ENCODE measurements at places on chromosomes 6 and 20.

DNA sequence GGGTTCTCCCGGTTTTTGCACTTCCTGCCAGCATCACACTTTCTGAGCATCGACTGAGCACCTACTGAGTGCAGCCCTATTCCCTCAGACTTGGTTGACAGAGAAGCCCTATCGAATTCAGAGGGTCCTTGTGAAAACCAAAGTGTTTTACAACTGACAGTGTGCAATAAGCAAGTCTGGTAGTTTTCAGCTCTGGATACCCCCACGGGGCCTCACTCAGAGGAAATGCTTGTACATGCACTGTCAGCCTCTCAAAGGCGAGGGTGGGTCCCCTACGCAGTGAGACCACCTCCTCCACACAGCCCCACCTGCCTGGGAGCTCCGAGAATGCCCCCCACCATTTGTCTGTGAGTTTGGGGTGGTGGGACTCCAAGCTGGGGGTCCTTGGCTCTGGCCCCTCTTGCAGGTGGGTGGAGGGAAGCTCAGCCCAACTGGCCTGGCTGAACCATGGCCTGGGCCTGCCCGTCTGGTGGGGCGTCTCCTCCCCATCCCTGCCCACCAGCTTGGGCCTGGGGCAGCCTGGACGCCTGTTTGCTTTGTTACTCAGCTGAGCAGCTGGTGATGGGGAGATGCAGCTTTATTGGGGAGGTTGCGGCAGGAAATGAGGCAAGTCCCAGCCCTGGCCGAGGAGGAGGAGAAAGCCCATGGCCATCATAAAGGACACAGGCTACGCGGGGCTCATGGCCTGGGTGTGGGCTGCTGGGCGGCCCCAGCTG lies 1.7 kb downstream of the SPDEF start:
- DNase-seq, result no peak

GRCh38 chr6:16067568-16067967 lies 61.3 kb upstream of the MYLIP start:
- no peak for DNase-seq

- DNase-seq, result no peak
Observed at GRCh38 chr20:37711994-37712964, 18.4 kb downstream of the CTNNBL1 start.

DNA sequence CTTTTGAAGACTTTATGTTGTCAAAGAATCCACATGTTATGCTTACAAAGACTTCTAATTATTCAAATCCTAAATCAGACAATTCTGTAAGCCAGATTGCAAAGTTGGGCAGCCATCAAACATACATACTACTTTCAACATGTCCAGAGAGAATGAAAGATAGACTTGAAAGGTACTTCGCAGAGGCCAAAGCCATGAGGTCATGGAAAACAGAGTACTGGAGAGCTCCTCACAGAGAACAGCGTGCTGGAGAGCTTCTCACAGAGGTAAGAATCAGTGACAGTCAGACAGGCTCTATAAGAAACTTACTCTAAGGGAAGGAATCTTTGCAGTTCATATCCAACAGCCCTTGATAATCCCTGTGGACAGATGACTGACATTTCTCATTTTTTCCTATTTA lies 400.2 kb downstream of the GJA1 start:
- no peak for DNase-seq

DNA sequence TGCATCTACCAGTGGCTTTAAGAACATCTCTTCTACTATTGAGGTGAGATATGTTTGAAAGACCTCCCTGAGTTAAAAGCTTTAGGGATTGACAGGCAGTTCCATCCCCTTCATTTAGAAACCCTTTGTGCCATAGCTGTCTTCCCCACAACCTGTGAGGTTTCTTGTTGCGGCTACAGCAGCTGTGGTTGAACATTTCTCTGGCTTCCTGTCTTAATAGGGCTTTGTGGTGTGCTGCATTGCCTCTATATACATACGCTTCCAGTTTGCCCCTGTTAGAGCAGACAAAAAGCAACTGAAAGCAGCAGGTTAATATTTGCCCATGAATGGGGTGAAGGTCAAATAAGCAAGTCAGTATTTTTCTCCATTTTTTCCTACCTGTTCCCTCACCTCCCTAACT lies 210.2 kb downstream of the TMEM200A start:
- no peak for DNase-seq

DNA sequence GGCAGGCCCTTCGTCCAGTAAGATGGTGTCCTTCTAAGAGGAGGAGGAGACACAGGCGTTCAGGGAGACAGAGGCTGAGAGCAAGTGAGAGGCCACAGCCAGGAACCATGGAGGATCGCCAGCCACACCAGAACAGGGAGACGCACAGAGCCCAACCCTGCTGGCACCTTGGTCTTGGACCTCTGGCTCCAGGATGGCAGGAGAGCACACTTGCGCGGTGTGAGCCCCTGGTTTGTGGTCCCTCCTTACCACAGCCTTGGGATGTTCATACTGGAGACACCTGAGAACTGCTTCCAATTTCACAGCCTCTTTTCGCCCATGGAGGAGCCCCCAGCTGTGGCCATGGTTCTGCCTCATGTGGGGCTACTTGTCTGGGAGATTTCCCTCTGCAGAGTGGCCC lies 222.4 kb downstream of the DLL1 start:
- no peak for DNase-seq

GRCh38 chr6:22036275-22036674 lies 260.6 kb downstream of the PRL start:
- DNase-seq, result peak; percentile 54

GRCh38 chr6:27872642-27873020 lies 39.6 kb downstream of the OR2B2 start:
- DNase-seq, result no peak

DNA sequence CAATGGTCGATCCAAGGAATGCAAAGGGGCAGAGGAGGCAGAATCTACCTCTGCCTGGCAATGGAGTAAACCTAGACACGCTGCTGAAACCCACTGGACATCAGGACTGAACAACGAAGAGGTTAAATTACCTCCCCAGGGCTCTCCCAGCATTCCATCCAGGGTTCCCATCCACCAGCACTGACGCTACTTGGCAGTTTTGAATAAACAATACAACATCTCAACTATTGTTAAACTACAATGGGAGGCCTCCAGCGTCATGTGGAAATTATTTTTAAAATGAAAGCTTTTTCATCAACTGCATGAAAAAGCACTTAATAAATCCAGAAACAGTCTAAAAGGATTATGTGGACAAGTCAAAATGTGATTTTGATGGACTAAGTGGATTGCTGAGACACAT lies 96.8 kb upstream of the NHSL1 start:
- DNase-seq, result no peak

- no peak for DNase-seq
Observed at GRCh38 chr6:145051661-145052060, 683.7 kb downstream of the EPM2A start.

DNA sequence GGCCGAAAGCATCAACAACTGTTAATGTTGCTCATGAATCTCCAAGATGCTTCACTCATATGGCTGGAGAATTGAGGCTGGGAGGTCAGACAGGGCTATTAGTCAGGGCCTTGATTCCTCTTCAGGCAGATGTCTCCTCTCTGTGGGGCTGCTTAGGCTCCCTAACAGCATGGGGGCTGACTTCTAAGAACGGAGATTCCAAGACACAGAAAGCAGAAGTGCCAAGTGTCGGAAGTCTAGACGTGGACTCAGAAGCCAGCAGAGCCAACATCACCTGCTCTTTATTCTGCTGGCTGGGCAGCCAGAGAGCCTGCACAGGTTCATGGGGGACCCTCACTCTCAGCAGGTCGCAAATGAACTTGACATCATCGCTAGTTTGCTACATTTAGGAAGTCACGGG lies 279.8 kb downstream of the CDH26 start:
- no peak for DNase-seq

- DNase-seq, result no peak
Observed at GRCh38 chr6:124967444-124967843, 5.2 kb downstream of the RNF217 start.

GRCh38 chr6:110345025-110345424 lies 13.1 kb downstream of the METTL24 start:
- no peak for DNase-seq

GRCh38 chr6:169082093-169082492 lies 171.6 kb downstream of the THBS2 start:
- no peak for DNase-seq

DNA sequence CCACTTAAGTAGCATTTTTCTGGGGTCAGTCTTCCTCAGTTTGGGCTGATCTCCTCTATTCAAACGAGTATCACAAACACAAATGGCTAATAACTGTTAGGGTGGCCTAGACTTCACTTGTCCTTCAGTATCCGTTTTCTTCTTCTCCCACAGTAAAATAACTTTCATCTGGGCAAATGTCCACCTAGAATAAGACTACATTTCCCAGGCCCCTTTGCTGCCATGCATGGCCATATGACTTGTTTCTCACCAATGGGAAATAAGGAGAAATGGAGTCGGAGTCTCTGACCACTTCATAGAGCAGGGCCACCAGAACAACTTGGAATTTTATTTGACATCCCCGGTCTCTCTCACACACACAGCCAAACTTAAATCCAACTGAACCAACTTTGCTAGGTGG lies 51.4 kb downstream of the SULF2 start:
- no peak for DNase-seq

DNA sequence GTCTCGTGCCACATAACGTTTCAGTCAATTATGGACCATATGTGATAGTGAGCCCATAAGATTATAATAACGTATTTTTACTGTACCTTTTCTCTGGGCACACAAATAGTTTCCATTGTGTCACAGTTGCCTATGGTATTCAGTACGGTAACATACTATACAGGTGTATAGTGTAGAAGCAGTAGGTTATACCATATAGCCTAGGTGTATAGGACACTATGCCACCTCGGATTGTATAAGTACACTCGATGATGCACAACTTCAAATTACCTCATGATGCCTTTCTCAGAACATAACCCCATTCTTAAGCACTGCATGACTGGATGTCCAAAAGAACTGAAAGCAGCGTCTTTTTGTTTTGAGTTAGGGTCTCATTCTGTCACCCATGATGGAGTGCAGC lies 59.5 kb upstream of the MYO6 start:
- no peak for DNase-seq

GRCh38 chr20:49846206-49846807 lies 33.7 kb downstream of the SLC9A8 start:
- DNase-seq, result peak; percentile 49

DNA sequence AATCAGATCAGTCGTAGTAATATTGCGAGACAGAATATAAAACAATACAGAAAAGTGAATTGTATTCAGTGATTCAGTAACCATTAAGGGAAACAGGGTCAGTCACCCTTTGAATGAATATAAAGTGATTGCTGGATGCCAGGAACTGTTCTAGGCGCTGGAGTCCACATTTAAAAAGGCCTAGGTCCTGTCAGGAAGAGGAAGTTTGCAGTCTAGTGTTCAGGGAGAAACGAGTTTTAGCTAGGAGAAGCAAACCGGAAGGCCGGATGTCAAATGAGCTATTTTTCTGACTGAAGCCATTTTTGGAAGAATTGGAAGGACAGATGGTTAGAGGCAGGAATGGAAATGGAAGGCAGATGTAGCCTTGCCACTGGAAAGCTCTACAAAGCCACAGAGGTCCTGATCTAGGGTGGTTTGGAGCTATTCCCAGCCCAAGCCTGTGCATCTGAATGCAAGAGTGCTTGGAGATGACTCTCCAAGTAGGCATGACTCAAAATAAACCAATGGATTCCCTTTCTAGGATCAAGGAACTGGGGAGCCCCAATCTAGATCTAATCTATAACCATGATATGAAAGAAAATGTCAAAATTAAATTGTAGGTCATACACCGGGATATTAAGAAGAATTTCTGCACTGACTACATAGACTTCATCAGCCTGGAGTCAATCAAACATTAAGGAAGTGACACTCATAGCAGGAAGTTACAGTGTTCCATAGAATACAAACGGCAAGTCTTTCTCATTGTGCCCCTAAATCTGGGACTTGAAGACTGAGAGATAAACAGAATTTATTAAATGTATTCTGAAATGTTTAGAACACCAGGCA lies 36.8 kb upstream of the CDKAL1 start:
- no peak for DNase-seq

DNA sequence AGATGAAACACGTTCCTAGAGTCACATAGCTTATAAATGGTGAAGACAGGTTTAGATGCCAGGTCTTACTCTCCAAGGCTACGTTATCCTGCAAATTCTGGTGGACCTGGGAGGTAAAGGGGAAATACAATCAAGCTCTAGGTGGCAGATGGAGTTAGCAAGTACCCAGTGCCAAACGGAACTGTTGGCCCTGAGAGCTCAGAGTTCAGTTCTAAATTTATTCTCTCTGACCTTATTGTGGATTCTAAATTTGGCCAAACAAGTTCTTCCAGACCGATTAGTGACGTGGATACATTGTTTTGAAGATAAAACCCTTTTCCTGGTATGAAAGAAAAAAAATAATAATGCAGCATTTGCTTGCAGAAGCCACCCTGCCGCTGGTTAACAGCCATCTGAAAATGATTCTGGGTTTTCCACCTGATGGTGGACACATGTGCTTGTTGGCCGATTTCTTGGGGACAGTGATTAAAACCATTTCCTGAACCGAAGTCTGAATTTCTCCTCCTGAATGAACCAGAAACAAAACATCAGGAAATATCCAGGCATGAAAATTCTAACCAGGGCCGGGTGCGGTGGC lies 32.5 kb downstream of the RIPOR3 start:
- no peak for DNase-seq

DNA sequence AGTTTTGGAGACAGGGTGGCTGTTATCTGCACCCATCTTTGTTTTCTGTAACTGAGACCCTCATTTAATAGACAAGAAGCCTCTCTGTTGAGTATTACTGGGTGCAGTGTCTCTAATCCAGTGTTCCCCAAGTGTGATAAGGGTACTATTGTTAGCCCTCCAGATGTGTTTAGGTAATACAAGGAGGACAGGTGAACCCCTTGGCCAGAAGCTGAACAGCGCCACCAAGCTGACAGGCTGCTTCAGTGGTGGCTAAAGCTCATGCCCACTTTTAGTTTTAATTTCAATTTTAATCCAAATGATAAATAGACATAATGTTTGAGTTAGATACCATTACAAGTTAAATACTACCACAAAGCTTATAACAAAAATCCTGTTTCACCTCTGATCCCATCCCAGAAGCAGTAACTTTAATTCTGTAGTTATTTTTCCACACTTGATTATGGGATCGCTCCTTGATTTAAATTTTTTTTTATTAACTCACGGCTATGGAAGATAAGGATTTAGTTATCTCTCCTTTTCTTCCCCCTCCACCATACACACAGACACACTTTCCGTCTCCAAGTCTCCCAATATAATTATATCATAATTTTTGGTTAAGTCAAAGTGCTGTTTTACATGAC lies 8.4 kb upstream of the STK35 start:
- no peak for DNase-seq

DNA sequence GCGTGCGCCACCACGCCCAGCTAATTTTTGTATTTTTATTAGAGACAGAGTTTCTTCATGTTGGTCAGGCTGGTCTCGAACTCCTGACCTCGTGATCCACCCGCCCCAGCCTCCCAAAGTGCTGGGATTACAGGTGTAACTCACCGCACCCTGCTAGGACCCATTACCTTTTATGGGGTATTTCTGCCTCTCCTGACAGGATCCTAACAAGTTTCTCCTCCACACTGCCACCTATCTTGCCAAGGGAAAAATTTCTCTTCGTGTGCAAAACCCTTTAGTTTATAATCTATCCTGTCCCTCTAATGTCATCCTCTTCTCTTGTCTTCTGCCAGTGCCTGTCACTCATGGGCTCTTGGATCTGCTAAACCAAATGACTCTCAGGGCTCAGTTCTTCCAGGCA lies 1.9 kb downstream of the STMND1 start:
- no peak for DNase-seq
